ENCODE measurements at places on chromosomes 11 and 22.

- DNase-seq: no peak
Observed at GRCh38 chr11:131543389-131544025, 173.1 kb downstream of the NTM start.

DNA sequence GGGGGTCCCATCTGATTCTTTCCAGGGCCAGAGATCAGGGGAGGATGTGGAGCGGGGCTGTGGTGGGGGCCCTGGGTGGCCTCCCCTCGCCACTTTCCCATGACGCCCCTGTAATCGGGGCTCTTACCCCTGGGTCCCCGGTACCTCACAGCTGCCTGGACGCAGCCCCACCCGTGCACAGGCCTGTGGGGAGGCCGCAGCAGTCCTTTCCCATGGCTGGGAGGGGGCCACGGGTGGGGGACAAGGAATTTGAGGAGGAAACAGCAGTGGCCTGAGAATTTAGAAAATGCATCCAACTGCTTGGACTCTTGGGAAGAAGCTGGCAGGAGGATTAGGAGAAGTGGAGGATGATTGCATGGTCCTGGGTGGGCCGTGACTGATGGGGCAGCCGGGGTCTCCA, 18.0 kb downstream of the H19 start:
- DNase-seq: no peak

- DNase-seq: no peak
Observed at GRCh38 chr22:47092896-47093311, 330.5 kb downstream of the TBC1D22A start.

GRCh38 chr22:26620197-26620596, 1.6 kb upstream of the CRYBA4 start:
- no peak for DNase-seq

- no peak for DNase-seq
Observed at GRCh38 chr11:35420371-35420770, 1.0 kb upstream of the SLC1A2 start.

DNA sequence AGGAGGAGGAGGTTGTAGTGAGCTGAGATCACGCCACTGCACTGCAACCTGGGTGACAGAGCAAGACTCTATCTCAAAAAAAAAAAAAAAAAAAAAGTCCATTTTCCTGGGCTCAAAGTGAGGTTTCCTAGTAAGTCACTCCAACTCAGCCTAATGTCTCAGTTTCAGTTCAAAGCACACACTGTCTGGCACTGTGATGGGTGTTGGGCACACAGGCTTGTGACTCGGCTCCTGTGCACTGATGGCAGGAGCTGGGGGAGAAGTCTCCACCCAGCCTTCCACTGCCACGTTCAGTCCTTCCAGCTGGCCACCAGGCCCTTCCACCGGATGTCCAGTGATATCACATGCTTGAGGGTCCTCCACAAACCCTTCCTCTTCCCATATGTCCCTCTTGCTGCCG, 186.0 kb downstream of the CEP164 start:
- DNase-seq: no peak

DNA sequence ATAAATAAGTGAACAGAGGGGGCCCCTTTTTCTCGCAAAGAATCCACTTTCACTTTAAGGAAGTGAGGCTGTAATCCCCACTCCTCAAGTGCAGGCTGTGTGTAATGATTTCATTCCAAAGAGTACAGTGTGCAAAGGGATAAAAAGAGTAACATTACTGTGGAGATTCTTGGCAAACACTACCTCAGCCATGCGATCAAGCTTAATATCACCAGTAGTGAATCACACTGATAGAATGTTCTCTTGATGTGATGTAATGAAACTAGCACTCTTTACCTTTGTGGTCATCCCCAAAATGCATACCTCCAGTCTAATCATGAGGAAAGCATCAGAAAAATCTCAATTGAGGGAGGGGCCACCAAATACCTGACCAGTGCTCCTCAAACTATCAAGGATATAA, 246.1 kb upstream of the CHORDC1 start:
- no peak for DNase-seq

- DNase-seq: no peak
Observed at GRCh38 chr11:59174664-59175033, 2.7 kb downstream of the DTX4 start.

DNA sequence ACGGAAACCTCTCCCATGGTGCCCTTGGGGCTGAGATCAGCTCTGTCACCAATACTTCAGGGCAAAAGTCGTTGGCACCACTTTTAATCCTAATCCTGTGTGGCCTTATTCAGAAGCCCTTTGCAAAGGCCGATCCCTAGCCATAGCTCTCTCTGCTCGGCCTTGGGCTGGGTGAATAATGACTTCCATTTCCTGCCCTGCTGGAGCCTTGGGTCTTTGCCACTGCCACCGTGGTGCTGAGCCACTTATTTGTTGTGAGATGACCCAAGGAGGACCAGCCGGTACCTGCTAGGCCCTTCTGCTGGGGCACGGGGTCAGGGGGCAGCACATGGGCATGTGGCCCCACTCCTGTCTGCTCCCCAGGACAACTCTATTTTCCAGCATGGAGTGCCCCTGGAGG, 188.2 kb downstream of the ST3GAL4 start:
- peak; percentile 57 for DNase-seq

GRCh38 chr11:19955660-19956059, 204.6 kb downstream of the DBX1 start:
- no peak for DNase-seq

- DNase-seq: no peak
Observed at GRCh38 chr22:20194681-20195593, 44.1 kb upstream of the CCDC188 start.

- DNase-seq: no peak
Observed at GRCh38 chr22:26429458-26430286, 612 bp downstream of the ASPHD2 start.

GRCh38 chr11:68842427-68843051, 823 bp upstream of the CPT1A start:
- DNase-seq: no peak

DNA sequence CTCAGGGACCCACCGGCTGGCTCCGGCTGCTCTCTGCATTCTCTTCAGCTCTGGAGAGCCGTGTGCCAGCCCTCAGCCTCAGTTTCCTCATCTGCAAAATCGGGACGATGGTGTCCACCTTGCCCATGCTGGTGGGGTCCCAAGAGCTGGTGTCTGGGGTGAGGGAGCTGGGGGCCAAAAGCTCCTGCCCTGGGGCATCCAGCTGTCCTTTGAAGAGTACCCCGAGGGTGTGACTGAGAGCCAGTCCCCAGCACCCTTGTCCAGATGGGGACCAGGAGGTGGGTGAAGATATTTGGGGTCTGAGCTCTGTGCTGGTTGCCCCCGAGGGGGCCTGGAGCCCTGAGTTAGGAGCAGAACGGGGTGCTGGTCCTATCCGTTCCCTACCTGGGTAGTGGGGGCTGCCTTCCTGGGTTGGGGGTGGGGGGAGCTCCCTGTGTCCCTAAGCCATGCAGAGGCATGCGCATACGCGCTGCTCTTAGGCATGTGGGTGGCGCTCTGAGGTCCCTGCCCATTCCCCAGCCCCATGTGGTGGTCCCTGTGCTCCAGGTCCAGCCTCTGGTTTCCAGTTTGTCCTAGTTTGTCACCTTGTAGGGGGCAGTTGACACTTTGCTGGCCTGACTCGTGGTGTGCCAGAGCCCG, 4.9 kb downstream of the LRP5 start:
- DNase-seq: no peak

- no peak for DNase-seq
Observed at GRCh38 chr22:22571429-22571828, 12.4 kb upstream of the PRAME start.

GRCh38 chr11:130181295-130182272, 22.0 kb downstream of the ST14 start:
- no peak for DNase-seq

DNA sequence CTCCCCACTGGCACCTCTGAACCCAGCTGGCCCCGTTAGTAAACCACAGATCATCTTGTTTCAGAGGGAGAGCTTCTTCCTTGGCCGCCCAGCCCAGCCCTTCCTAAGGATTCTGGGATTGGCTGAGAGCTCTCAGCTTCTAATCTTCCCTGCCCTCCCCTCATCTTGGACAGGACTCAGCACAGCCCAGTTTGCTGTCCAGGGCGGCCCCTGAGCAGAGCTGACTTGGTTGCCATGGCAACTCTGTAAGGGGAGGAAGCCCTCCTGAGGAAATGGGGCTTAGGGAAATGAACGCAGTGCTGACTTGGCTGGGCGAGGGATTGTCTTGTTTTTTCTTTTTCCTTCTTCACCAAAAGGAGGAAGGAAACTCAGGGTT, 4.6 kb downstream of the APOL4 start:
- peak; percentile 33 for DNase-seq

- no peak for DNase-seq
Observed at GRCh38 chr11:69513663-69514224, 32.3 kb downstream of the LINC01488 start.

- DNase-seq: no peak
Observed at GRCh38 chr11:39810358-39810757, 1649.1 kb downstream of the LRRC4C start.

- no peak for DNase-seq
Observed at GRCh38 chr11:118789501-118790356, 1.2 kb downstream of the DDX6 start.

DNA sequence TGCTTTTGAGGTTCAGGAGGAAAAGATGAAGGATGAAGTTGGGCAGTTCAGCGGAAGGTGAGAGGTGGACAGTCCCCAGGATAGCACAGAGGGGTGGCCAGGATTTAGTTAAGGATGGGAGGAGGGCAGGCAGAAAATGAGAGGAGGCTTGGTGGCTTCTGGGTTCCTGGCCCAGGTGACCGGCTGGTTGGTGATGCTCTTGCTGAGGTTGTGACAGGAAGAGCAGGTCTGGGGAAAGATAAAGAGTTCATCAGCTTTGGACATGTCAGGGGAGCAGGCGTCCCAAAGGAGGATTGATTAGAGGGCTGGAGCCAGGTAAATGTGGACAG, 27.6 kb upstream of the P2RY2 start:
- no peak for DNase-seq

GRCh38 chr11:71564430-71564829, 933 bp upstream of the KRTAP5-10 start:
- no peak for DNase-seq

GRCh38 chr11:36141196-36141953, 147.8 kb downstream of the COMMD9 start:
- no peak for DNase-seq

DNA sequence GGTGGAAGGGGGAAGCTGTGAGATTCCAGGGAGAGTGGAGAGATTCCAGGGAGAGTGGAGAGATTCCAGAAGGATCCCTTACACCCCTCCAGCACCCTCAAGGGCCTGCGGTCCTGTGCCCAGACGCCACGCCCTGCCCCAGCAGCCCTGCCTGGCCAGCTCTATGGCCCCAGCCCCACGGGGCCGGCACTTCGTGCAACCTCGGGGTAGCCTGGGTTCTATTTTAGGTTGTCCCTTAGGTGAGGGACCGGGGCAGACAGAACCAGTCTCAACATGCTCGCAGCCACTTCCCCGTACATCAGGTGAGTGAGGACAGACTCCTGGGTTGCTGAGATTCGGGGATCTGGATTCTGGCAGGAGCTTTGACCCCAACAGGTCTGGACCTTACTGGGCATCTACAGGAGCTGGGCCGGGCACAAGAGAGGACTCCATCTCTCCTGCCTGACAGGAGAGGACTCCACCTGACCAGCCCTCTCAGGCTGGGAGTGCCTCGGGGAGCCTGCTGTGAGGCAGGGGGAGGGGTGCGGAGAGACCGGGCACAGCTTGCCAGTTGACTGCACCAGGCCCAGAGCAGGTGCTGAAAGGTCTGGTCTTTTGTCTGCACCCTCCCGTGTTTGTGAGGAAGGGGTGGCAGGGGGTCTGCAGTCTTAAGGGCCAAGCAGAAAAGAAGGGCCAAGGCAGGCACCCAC, 8.5 kb upstream of the ADORA2A start:
- DNase-seq: no peak

GRCh38 chr11:113675003-113675561, 31.0 kb downstream of the TMPRSS5 start:
- no peak for DNase-seq

DNA sequence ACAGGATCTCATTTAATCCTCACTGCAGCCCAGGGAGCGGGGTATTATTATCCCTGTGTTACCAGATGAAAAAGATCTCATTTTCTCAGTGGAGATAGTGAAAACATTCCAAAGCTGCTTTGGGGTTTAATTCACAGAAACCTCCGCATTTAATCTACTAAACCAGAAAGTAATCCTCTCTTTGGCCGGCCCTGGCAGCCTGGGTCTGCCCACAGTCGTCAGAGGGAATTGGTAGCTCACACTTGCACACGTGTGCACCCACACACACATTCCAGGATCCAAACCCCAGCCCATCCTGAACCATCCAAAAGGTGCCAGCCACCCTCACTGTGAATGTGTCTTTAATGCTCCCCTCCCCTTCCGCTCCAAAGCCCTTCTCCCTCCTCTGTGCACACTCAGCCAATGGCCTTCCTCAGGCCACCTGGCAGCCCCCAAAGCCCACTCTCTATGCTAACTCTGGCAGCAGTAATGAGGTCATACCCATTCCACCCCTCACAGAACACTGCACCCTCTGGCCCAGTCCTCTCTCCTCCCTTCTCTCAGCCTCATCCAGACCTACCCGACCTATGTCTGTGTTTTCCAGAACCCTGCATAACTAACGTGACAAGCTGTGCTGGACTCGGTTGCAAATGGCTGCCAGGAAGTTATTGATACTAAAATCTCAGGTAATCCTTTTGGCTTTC, 466.2 kb downstream of the SOX6 start:
- no peak for DNase-seq

GRCh38 chr11:85694385-85694980, 8.5 kb upstream of the CCDC89 start:
- DNase-seq: peak; percentile 5

DNA sequence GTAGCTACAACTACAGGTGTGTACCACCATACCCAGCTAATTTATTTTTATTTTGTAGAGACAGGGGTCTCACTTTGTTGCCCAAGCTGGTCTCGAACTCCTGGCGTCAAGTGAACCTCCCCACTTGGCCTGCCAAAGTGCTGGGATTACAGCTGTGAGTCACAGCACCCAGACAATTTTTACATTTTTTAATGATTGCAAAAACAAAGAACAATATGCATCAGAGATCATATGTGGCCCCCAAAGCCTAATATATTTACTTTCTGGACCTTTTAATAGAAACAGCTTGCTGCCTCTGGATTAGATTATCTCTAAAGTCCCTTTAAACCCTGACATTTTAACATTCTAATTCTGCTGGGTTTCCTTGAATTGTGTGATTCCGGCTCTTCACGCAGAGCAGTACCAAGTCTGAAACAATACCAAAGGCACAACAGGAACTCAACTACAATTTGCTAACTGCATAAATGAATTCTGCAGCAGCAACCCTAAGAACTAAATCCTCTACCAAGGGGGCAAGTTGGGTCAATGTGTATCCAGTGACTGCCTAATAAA, 25.0 kb downstream of the RAB30 start:
- DNase-seq: no peak

GRCh38 chr22:35631597-35631996, 14.5 kb upstream of the MB start:
- DNase-seq: no peak

DNA sequence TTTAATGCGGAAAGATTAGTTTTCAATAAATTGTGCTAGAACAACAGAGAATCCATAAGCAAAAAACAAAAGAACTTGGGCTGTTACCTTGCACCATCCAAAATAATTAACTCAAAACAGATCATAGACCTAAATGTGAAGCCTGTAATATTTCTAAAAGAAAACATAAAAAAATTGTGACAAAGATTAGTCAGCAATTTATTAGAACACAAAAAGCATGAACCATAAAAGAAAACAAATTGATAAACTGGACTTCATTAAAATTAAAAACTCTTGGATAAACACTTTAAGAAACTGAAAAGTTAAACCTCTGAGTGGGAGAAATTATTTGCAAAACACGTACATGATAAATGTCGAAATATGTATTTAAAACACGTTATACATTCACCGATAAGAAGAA, 21.5 kb downstream of the DDI1 start:
- DNase-seq: no peak
